ENCODE measurements at places on chromosomes 6 and 20.

DNA sequence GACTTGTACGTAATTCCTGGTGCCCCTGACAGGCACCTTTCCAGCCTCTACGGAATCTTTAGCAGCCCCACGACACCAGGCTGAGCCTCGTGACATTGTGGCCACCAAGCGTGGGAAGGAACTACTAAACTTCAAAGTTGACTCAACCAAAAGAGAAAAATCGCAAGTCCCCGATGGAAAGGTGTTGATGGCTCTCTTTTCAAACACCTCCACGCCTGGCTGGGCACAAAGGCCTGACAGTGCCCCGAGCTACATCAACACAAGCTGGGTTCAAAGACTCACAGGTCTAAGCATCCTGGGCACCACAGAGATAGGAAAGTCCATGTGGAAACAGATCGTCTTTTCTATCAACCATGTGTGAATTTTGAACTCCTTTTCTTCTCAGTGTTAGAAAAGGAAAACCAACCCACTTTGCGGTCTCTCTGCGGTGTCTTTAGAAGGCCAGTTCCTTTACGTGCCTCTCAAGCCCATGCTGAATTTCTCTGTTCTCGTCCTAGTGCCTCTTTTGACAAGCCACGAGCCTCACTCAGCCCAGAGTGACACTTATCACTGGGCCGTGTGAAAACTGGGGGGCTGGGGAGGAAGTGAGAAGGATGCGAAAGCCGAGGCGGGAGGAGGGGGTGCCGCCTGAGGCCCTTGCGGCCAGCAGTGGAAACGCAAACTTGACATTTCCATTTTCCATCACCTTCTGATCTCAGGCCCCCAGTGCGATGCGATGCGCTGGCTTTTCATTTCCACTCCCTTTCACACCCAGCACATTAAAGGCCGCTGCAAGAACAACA lies 59.4 kb downstream of the GFOD1 start:
- no peak for DNase-seq

- no peak for DNase-seq
Measured at GRCh38 chr20:9617940-9618339, 103.5 kb downstream of the LAMP5 start.

DNA sequence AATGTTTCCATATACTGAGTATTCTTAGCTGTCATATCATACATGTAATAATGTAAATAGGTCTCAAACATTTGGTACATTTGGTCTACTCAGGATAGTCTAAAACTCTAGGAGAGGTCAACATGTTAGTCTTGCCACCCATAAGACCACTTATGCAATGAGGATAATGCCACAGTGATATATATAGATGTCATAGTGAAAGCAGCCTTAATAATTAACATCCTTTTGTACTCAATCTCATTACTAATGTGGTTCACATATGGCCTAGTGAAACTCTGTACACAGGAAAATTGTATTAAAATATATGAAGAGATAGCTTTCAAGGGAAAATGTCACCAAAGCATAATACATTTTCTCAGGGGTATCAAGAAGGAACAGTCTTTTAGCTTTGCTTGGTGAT lies 577.9 kb downstream of the TFAP2B start:
- no peak for DNase-seq

DNA sequence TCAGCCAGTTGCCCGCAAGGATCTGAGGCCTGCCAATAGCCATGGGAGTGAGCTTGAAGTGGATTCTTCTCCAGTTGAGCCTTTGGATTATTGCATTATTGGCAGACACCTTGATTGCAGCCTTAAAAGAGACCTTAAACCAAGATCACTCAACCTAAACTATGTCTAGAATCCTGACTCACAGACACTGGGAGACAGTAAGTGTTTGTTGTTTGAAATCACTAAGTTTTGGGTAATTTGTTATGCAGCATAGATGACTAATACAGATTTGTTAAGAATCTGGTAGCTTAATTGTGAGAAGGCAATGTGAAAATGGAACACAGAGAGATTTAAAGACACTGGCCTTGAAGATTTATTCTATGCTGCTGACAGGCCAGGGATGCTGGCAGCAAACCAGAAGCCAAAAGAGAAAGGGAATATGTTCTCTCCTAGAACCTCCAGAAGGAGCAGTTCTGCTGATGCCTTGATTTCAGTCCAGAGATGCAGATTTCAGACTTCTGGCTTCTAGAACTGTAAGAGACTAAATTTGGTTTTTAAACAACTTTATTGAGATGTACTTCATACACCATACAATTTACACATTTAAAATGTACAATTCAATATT lies 17.6 kb downstream of the SIRPD start:
- no peak for DNase-seq

DNA sequence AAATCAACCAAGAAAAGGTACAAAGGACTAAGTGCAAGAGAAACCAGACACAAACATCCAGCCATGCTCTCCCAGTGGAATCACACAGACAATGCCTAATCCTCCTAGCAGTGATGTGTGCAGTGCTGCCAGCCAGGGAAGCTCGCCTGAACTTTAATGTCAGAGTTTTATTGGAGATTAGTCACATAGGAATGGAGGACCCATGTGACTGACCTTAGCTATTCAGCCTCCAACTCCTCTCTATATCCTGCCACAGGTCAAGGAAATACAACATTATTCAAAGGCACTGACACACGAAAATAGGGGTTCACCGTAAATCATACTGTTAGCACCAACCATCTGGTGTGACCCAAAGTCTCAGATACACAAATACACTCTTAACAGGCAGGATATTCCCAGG lies 684.6 kb downstream of the DOK5 start:
- DNase-seq: no peak

- no peak for DNase-seq
Measured at GRCh38 chr6:37260040-37260439, 2.1 kb upstream of the TMEM217 start.
